Effector memory CD4-positive, alpha-beta T cell (primary cell): ENCODE measurements at places on chromosomes 5 and 9.

DNA sequence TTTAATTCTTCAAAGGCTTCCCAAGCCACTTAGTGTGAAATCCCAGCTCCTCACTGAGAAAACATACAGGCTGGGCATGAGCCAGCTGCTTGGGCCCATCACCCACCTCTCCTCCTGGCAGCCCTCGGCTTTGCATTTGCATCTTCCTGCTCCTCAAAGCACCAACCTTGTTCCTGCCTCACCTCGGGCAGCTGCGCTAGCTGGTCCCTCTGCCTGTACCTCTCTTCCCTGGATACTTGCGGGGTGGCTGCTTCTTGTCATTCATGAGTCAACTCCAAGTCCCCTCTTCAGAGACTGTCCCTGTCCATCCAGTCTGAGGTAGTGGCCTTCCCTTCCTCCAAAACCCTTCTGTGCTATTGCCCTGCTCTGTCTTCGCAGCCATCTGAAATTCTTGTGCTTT, 116.1 kb upstream of the CXCL14 start:
- DNase-seq = no peak

GRCh38 chr9:17222932-17223331, 88.1 kb downstream of the CNTLN start:
- DNase-seq = no peak

GRCh38 chr9:71352837-71353236, 231.4 kb upstream of the TRPM3 start:
- DNase-seq = no peak

- DNase-seq = no peak
Observed at GRCh38 chr9:12666813-12667212, 26.4 kb upstream of the TYRP1 start.

- no peak for DNase-seq
Observed at GRCh38 chr9:93133681-93134014, 403 bp downstream of the NINJ1 start.

GRCh38 chr9:137429974-137430722, 7.0 kb downstream of the NOXA1 start:
- no peak for DNase-seq

- no peak for DNase-seq
Observed at GRCh38 chr5:54753753-54754152, 231.6 kb downstream of the ESM1 start.

DNA sequence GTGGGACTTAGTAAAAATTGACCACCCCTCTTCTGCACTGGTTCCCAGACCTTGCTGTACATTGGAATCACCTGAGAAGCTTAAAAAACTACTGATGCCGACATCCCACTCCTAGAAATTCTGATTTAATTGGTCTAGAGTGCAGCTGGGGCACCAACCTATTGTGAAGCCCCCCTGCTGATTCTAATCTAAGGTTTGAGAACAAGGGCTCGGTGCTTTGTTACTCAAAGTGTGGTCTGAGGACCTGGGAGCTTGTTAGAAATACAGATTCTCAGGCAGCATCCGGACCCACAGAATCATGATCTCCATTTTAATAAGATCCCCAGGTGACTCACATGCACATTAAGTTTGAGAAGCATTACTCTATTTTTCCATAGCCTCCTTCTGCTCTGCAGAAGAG, 57.8 kb upstream of the LPAR1 start:
- no peak for DNase-seq

GRCh38 chr5:132046880-132047299, 13.6 kb upstream of the IL3 start:
- no peak for DNase-seq

DNA sequence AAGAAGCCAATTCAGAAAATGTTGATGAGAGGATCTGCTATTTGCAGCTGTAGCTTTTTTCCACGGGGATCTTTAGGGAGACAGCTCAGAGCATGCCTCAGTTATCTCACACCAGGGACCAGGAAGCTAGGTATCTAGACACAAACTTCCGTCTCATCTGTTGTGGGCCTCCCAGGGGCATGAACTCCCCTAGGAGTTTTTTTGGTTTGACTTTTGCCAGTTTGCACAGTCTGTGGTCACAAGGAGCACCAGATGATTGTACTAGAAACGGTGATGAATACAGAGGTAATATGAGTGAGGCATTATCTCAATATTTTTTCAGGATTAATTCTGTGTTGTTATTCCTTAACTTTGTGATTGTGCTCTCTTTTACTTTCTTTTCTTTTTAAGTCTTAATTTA, 533.2 kb upstream of the SEMA6A start:
- no peak for DNase-seq

- DNase-seq = no peak
Observed at GRCh38 chr9:82148901-82149461, 160.4 kb downstream of the SPATA31D1 start.

GRCh38 chr5:178192244-178192643, 5.1 kb upstream of the GMCL2 start:
- DNase-seq = no peak

GRCh38 chr9:23220957-23221356, 605.1 kb downstream of the ELAVL2 start:
- DNase-seq = no peak

- DNase-seq = no peak
Observed at GRCh38 chr5:123755653-123756317, 243.8 kb downstream of the CSNK1G3 start.

- DNase-seq = no peak
Observed at GRCh38 chr5:153136910-153137614, 353.4 kb upstream of the GRIA1 start.
